Esophagus muscularis mucosa (tissue), 4 donors: ENCODE measurements at places on chromosomes 13 and 19. TPM values are rescaled to one million over a fixed set of nuclear protein-coding genes. Genes with fewer than 3 reads are reported as not detected.

TBXA2R gene
- total RNA-seq, result 5.4 TPM

APLP1 gene
- total RNA-seq, result 4.6 TPM

HS6ST3 gene
- total RNA-seq, result 12.4 TPM

TUBA3C gene
- total RNA-seq, result not detected

DNA sequence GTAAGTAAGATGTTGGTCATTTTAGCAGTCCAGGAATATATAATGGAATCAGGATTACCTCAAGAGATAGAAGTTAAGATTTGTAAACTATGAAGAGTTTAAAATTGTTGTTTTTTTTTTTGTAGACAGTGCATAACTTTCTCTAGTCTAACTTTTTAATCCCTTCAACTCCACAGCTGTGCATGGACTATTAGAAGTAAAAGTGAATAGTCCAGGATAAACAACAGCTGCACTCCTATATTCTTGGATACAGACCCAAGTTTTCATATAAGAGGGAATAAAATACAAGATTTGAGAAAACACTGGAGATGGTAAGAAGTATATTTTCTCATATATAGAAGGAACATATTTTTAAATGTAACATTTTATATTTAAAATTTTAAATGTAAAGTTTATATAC lies 1509.9 kb downstream of the SLITRK5 start:
- DNase-seq, result no peak

GRCh38 chr19:27753622-27754021 lies 1459.3 kb downstream of the UQCRFS1 start:
- no peak for DNase-seq

- DNase-seq, result no peak
Measured at GRCh38 chr13:33205224-33205623, 80.3 kb downstream of the STARD13 start.

GRCh38 chr19:39356647-39357046 lies 14.4 kb downstream of the SAMD4B start:
- DNase-seq, result no peak

DNA sequence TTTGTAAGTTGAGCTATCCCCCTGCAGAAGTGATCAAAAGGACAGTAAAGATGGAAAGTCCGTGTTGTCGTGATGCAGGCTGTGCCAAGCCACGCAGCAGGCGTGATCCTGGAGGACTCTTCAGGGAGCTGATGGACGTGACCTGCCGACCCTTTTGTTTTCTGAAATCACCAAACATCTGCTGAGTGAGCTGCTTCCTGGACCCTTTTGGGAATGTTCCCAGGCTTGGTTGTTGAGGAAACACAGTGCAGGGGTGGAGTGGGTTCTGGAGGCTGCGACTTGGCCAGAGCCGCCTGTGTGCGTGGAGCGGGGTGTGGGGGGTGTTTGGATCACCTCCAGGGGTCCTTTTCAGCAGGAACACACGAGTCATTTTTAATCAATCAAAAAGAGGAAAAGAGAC lies 15.4 kb upstream of the CPAMD8 start:
- DNase-seq, result no peak

GRCh38 chr19:31908496-31909225 lies 436.7 kb upstream of the ZNF507 start:
- peak; percentile 89 for DNase-seq

GRCh38 chr13:49711218-49711863 lies 20.1 kb upstream of the EBPL start:
- no peak for DNase-seq

DNA sequence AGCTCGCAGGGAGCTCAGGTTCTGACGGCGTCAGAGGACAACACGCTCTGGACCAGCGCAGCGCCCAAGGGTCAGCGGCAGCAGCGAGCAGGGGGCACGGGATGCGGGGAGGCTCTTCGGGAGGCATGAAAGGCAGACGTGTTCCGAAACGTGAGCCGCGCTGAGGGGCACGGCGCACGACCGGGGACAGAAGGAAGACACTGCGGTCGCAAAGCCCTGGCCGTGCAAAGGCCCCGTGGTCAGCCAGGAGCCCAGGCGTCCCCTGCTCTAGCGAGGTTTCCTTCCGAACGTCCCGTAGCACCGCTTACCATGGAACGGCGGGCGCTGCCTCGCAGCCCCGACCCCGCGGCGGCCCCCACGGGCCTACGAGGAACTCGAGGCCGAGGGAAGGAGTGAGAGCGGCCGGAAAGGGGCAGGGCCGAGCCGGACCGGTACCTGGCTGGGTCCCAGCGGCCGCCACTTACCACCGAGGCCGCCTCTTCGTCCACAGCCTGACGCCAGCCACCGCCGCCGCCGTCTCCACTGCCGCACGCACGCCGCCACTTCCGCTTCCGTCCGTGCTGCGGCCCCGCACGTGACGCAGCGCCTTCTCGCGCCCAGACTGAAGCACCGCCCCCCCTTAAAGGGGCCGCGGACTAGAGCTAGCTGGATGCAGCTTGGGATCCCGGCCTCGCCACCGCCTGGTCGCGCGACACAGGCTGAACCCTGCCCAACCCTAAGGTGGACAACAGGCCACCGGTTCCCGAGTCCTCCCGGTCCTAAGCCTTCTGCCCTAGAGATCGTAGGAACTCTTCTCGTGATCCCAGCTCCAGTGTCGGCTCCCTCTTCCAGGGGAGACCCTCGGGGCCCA lies 9.4 kb downstream of the ABHD17A start:
- DNase-seq, result peak; percentile 98

- no peak for DNase-seq
Measured at GRCh38 chr19:51127755-51128154, 3.0 kb downstream of the SIGLEC9 start.
